Suppressor macrophage (primary cell): ENCODE measurements at places on chromosomes 7 and 10.

DNA sequence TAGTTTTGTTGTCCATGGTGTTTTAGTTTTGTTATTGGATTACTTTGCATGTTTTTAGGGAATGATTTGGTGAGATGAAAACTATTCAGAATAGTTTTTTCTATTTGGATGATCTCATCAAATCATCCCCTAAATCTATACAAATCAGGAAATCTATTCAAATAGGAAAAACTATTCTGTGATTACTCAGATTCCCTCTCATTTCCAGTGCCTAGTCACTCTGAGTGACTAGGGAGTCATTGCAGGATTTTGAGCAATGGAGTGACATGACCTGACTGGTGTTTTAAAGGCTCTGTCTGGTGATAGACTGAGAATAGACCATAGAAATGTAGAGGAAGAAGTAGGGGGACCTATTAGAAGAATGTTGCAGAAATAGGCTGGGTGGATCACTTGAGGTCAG lies 72.4 kb downstream of the TPST1 start:
- peak; percentile 22 for DNase-seq

DNA sequence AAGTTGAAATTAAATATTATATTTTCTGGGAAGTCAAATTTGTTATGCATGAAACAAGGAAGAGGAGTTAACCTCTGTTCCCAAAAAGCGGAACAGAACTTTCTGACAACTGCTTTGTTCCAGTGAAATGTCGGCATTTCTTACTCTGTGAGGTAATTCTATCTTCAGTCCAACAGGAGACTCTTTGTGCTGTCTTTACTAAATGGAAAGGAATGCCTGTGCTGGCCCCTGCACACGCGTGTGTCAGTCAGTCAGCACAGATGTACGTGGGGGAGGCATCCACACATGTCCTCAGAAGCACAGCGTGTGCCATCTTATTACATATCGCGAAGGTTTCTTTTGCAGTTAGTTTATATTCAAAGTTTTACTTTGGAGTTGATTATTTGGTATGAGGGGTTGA lies 37.5 kb downstream of the NET1 start:
- peak; percentile 69 for DNase-seq

- DNase-seq, result no peak
Measured at GRCh38 chr7:85070967-85071628, 115.8 kb downstream of the SEMA3D start.

GRCh38 chr10:114372179-114372578 lies 32.1 kb downstream of the AFAP1L2 start:
- DNase-seq, result no peak

GRCh38 chr7:46009211-46009610 lies 88.1 kb upstream of the IGFBP3 start:
- no peak for DNase-seq

DNA sequence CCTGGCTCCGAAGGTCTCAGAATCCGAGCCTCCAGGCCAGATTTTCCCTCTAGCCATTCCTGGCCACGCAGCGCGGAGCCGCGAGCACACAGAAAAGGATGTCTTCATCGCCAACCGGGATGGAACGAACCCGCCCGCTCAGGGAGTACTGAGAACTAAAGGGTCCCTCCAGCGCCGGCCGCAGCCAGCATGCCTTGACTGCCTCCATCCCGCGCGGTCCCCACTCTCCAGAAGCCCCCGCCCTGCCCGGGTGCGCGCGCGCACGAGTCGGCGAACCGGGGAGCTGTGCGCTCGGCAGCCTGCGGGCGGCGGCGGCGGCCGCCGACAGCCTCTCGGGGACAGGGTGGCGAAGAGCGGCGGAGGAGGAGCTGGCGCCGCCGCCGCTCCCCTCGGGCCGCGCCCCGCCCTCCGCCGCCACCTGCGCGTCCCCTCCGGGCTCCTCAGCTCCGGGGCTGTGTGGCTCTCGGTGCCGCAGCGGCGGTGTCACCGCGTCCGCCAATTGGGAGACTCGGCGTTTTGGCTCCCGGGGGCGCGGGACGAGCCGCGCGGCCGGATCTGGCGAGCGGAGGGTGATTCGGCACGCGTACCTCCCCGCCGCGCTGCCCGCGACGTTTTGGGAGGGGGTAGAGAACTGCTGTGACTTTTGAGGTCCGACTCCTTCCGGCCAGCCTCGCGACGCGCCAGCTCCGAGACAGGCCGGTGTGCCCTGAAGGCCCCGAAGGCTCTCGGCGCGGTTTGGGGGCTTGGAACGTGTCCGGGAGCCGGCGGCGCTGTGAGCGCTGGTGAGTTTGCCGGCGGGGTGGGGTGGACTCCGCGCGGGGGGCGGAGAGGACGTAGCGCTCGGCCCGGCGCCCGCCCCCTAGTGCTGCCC lies 453 bp upstream of the GALNT17 start:
- DNase-seq, result no peak

GRCh38 chr7:100506356-100506923 lies 22.7 kb downstream of the NYAP1 start:
- DNase-seq, result no peak

- DNase-seq, result no peak
Measured at GRCh38 chr10:48934672-48935501, 4.8 kb downstream of the LRRC18 start.

DNA sequence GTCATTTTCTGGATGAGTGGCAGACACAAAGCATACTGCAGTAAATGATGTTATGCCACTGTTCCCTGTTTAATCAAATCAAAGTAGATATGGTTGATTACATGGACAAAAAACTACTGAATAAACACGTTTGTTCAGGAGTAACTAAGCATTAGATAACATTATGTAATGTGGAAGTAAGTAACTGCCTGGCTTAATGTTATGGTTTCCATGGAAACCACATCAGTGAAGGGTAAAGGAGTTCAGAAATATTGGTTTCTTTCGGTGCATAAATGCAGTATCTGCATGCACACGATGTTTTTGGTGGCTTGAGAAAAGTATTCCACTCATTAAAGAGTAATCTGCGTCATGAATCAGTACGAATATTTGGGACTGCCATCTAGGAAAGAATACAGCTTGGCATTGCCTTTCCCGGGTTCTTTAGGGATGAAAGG lies 131.3 kb upstream of the PRKCQ start:
- DNase-seq, result no peak

DNA sequence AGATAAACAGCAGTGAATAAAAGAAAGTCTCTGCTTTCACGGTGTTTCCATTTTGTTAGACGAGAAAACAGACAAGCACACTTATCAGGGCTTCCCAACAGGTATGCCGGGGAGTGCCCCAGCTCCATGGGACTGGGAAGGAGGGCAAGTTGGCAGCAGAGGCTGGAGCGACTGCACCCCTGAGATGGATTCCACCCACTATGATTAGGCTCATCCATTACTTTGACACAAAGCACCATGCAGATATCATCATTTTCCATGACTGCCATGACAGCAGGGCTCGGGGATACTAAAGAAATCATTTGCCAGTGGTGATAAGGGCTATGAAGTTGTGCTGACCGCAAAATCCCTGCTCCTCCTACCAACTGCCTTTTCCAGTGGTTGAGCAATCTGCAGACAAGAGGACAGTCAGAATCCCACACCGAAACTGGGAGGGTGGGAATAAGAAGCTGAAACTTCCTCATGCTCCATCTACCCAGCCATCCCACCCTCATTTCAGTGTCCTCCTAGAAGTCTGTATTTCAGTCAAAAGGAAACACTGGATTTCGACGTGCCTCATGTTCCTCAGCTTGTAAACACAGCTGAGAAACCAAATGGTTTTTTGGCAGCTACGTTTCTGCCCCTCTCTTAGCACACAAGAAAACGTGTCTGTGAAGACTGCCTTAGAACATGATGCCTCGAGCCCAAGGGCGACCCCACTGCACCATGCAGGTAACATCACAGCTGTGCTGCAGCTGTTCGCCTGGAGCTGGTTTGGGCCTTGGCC lies 15.5 kb downstream of the CREB3L2 start:
- no peak for DNase-seq

DNA sequence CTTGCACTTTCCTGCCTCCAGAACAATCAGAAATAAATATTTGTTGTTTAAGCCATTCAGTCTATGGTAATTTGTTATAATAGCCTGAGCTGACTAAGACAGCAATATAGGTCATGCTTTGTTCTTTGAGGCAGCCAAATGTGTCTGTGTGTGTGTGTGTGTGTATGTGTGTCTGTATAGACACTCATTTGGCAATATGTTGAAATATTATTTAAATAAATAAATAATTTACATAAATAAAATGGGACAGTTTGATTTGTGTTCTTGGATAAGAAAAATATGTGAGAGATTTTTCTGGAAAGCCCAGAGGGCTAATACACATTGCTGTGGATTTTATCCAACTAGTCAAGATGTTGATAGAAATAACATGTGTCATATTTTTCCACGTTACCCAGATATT lies 140.2 kb downstream of the PTN start:
- no peak for DNase-seq

DNA sequence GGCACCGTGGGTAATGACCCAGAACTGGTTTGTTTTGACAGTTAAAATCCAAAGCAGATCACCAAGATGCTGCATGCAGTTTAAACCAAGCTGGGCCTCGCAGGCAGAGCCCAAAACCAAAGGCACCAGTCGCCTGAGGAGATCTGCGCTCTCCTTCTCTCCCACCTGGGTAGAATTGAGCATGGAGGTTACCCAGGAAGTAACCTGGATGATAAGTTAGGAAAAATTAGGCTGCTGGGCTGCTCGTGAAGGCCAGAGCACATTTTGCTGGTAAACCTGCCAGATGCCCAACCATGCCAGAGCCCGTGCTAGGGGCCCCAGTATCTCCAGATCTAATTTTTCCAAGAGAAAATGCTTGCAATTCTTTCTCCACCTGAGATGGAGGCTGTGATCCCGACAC lies 388.3 kb upstream of the MGMT start:
- DNase-seq, result no peak

- DNase-seq, result no peak
Measured at GRCh38 chr7:154598864-154599263, 404.1 kb downstream of the PAXIP1 start.
